Smooth muscle cell of bladder (primary cell): ENCODE measurements at places on chromosomes 11 and 22. TPM values are rescaled to one million over a fixed set of nuclear protein-coding genes. Genes with fewer than 3 reads are reported as not detected.

The CELF1 gene
- 60.4 and 65.7 TPM in 2 replicates for total RNA-seq

The ASCL2 gene
- not detected in 2 replicates for total RNA-seq

The SLC25A45 gene
- 1.6 and 1.9 TPM in 2 replicates for total RNA-seq

The BRSK2 gene
- total RNA-seq: 0.14 and 0.18 TPM in 2 replicates

The MRGPRX3 gene
- not detected in 2 replicates for total RNA-seq

The MUC15 gene
- total RNA-seq: not detected in 2 replicates

The TBX1 gene
- total RNA-seq: not detected in 2 replicates

The IL10RA gene
- total RNA-seq: not detected in 2 replicates

The PRPF19 gene
- total RNA-seq: 29.0 and 35.5 TPM in 2 replicates

The PLA2G3 gene
- 0.57 TPM in 1 of 2 replicates, not detected in the other for total RNA-seq

The PRAME gene
- not detected in 2 replicates for total RNA-seq

The MN1 gene
- total RNA-seq: 0.85 and 2.4 TPM in 2 replicates

The PRDM11 gene
- 3.4 and 4.0 TPM in 2 replicates for total RNA-seq

The COX8A gene
- 347 and 502 TPM in 2 replicates for total RNA-seq

The YIF1A gene
- total RNA-seq: 237 and 239 TPM in 2 replicates

The TMEM86A gene
- 0.57 and 0.83 TPM in 2 replicates for total RNA-seq

The CEND1 gene
- total RNA-seq: 0.28 and 0.85 TPM in 2 replicates

The SLC22A25 gene
- total RNA-seq: not detected in 2 replicates

The SHISAL1 gene
- 17.5 and 26.6 TPM in 2 replicates for total RNA-seq

The SCGB1A1 gene
- total RNA-seq: not detected in 2 replicates

The GALNT18 gene
- total RNA-seq: 3.1 and 3.7 TPM in 2 replicates

The SYT13 gene
- not detected in 2 replicates for total RNA-seq

The MS4A10 gene
- not detected in 2 replicates for total RNA-seq

The GPR137 gene
- 6.7 and 8.5 TPM in 2 replicates for total RNA-seq

The ZNF70 gene
- 2.6 and 3.4 TPM in 2 replicates for total RNA-seq

The AHNAK gene
- 388 and 488 TPM in 2 replicates for total RNA-seq

The SYT8 gene
- total RNA-seq: not detected in 2 replicates

The C22orf39 gene
- total RNA-seq: 19.9 and 23.1 TPM in 2 replicates

The E2F8 gene
- total RNA-seq: not detected in 2 replicates

The PDE2A gene
- 0.18 and 0.28 TPM in 2 replicates for total RNA-seq

The TUBA8 gene
- total RNA-seq: 0.18 and 0.43 TPM in 2 replicates

The ARHGEF17 gene
- total RNA-seq: 14.5 and 25.1 TPM in 2 replicates

The SLC22A6 gene
- not detected in 2 replicates for total RNA-seq
